D721Med (cell line): ENCODE measurements at places on chromosomes 5 and 9.

- no peak for DNase-seq
Observed at GRCh38 chr5:96652769-96653454, 9.3 kb upstream of the CAST start.

DNA sequence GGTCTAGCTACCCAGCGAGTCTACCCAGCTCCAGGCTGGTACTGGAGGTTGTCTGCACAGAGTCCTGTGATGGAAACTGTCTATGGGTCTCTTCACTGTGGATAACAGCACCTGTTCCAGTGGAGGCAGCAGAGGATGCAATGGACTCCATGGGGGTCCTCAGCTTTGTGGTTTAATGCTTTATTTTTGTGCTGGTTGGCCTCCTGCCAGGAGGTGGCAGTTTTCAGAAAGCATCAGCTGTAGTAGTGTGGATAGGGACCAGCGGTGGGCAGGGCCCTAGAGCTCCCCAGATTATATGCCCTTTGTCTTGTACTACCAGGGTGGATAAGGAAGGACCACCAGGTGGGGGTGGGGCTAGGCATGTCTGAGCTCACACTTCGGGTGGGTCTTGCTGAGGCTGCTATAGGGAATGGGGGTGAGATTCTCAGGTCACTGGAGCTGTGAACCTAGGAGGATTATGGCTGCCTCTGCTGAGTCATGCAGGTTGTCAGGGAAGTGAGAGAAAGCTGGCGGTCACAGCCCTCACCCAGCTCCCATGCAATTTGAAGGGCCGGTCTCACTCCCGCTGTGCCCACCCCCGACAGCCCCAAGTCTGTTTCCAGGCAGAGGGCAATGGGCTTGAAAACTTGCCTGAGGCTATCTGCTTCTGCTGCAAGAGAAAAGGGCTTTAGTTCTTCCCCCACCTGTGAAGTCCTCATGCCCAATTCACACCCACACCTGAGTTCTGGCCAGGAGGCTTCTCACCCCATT is 397.1 kb downstream of the TLE1 start:
- DNase-seq, result no peak

- no peak for DNase-seq
Observed at GRCh38 chr5:3251784-3252183, 343.8 kb upstream of the IRX1 start.

- no peak for DNase-seq
Observed at GRCh38 chr5:94884311-94884710, 265.8 kb downstream of the SLF1 start.

DNA sequence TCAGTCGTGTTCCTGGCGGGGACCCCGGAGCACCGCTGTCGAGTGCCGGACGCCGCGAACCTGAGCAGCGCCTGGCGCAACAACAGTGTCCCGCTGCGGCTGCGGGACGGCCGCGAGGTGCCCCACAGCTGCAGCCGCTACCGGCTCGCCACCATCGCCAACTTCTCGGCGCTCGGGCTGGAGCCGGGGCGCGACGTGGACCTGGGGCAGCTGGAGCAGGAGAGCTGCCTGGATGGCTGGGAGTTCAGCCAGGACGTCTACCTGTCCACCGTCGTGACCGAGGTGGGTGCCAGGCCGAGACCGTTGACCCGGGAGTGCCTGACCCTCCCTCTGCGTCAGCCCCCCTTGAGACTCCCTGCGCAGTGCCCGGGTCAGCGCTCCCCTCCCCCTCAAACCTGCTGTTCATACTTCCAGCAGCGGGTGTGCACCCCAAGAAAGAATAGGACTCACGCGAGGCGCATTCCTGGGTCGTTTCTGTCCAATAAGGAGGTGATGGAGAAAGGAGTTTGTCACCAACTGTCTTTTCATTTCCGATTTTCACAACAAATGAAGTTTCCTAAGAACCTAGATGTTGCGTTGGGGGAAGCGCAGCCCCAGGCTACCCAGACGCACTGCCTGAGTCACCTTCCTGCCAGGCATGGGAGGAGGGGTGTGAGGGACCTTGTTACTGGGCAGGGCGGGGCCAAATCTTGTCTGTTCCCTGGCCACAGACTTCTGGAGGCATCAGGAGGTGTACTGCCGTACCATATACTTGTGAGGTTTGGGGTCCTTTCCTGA is 722 bp downstream of the SLC22A4 start:
- no peak for DNase-seq

DNA sequence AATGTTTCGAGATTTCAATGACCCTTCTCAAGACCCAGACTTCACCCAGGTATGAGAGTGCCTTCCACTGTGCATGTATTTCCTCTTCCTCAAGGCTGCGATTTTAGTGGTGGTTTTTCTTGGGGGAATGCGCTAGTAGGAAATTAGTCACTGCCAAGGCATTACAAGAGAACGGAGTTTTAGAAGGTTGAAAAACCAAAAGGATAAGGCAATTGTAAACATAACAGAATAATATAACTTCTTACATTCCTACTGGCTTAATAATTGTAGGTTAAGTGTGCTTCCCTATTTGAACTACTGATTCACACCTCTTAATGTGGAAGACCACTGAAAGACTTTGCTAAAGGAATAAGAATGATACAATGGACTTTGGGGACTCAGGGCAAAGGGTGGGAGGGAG is 38.9 kb downstream of the ACO1 start:
- DNase-seq, result no peak

GRCh38 chr9:8332331-8332650 is 532.7 kb upstream of the DMAC1 start:
- DNase-seq, result no peak
